ENCODE measurements at places on chromosomes 7 and 10. TPM values are rescaled to one million over a fixed set of nuclear protein-coding genes. Genes with fewer than 3 reads are reported as not detected.

DEPP1 gene
- total RNA-seq = 0.12 TPM

STK31 gene
- total RNA-seq = not detected

CFAP43 gene
- not detected for total RNA-seq

HABP2 gene
- total RNA-seq = not detected

FGFR2 gene
- not detected for total RNA-seq

- no peaks in the 10 kb centered on the region for H3K27me3 ChIP-seq
- no peak for DNase-seq
- H3K4me3 ChIP-seq = no peak overlapping the region
- H3K27ac ChIP-seq = no peak overlapping the region
- H3K36me3 ChIP-seq = no peaks in the 10 kb centered on the region
- H3K4me1 ChIP-seq = peaks cover under 1% of the 10 kb centered on the region
These were observed 57.1 kb downstream of the CYCS start for GRCh38 chr7:25067726-25068501.

DNA sequence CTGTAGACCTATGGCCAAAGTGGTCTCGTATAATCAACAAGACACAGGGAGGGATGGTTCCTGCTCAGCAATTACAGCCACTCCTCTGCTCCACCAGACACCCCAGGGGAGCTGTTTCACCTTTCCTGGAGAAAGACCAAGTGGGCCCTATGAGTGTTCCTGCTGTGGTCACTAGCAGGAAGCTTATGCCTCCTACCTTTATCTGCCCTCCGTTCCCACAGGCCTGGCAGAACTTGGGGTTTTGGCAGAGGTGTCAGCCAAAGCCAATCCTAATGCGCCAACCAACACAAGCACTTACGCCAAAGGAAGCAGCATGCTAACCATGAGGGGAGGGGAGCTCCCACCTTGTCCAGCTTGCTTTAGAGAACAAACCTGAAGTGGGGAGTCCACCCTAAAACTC lies 31.2 kb downstream of the XPNPEP1 start:
- peaks cover 23% of the 10 kb centered on the region for H3K4me1 ChIP-seq
- DNase-seq = no peak
- H3K27me3 ChIP-seq = no peaks in the 10 kb centered on the region
- no peak overlapping the region for H3K4me3 ChIP-seq

DNA sequence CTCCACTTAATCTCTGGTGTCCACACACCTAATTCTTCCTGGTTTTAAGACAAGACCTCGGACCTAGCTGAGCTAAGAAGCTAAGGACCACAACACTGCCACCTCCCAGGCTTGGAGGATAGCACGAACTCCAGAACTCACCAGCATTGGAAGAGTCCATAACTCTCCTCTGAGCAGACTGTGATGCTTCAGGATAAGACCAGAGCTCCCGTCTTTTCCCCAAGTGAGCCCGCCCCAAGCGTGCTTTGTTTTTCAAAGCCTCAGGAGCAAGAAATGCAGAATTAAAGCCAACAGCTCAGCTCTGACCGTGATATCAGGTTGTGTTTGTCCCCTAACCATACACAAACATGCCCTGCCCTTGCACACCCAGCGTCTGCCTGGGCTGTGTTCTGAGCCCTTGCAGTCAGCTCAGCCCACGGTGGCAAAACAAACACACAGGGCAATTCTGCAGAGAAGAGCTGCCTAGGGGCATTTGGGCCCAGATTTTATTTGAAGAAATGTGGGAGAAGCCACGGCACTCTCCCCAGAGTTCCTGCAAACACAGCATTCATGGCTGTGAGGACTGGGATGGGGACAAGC lies 145.4 kb downstream of the WDR11 start:
- H3K4me3 ChIP-seq = no peak overlapping the region
- H3K4me1 ChIP-seq = no peaks in the 10 kb centered on the region
- H3K27me3 ChIP-seq = no peaks in the 10 kb centered on the region
- no peak for DNase-seq
- H3K36me3 ChIP-seq = no peaks in the 10 kb centered on the region

GRCh38 chr7:86884152-86884551 lies 175.3 kb downstream of the ELAPOR2 start:
- no peaks in the 10 kb centered on the region for H3K4me1 ChIP-seq
- H3K36me3 ChIP-seq = no peaks in the 10 kb centered on the region
- no peak for DNase-seq

DNA sequence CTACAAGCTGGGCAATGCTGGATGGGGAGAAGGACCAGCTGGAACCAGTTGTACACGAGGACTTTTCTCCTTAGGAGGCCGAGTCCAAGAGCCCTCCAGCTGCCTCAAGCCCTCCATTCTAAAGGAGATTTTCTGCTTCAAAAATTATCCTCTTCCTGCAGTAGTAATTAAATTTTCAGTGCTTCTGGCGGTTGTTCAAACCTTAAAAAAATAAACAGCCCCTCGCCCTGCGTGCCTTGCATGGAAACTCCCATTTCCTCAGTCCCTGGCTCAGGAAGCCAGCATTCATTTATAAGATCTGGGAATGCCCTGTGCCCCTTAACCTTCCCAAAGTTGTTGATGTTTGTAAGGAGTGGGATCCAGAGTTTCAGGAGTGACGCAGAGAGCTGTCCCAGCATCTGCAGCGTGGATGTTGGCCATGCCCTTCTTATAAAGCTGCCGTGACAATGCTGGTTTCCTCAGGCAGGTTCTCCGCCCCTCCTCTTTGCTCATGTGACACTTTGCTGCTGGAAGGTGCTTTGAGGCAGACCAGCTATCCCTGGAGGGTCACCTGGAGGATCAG lies 24.0 kb upstream of the ACTR3B start:
- H3K4me3 ChIP-seq = no peak overlapping the region
- H3K27ac ChIP-seq = no peak overlapping the region
- H3K36me3 ChIP-seq = no peaks in the 10 kb centered on the region
- H3K27me3 ChIP-seq = peaks cover 5% of the 10 kb centered on the region
- H3K4me1 ChIP-seq = no peaks in the 10 kb centered on the region
